ENCODE measurements at places on chromosomes 1 and 21. TPM values are rescaled to one million over a fixed set of nuclear protein-coding genes. Genes with fewer than 3 reads are reported as not detected.

The FMO2 gene
- total RNA-seq: not detected

The GPR3 gene
- total RNA-seq: 3.3 TPM

The NMNAT2 gene
- total RNA-seq: not detected

The RO60 gene
- total RNA-seq: 74.6 TPM

The LCE1E gene
- not detected for total RNA-seq

The SPRR2B gene
- not detected for total RNA-seq

The SYT2 gene
- not detected for total RNA-seq

The SHISA4 gene
- 0.24 TPM for total RNA-seq

The OR2T2 gene
- total RNA-seq: not detected
